ENCODE measurements at places on chromosomes 5 and 9. TPM values are rescaled to one million over a fixed set of nuclear protein-coding genes. Genes with fewer than 3 reads are reported as not detected.

The HINT2 gene
- 62.3 TPM for total RNA-seq

DNA sequence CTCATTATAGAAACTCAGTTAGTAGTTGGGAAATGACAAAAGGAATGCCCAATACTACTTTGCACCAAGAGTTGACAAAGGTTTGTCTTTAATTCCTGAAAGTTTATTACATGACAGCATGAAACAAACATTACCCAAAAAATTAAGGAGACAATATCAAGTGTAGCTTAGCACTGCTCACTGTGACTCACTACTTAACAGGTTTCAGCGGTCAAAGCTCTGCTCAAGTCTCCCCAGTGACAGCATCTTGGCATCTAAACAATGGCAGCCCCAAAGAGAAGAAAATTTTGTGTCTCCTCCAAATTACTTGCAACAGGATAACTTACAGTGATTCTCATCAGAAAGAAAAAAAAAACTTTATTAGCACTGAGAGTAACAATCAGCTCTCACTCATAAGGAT, 1030.2 kb downstream of the EFNA5 start:
- no peak for DNase-seq

DNA sequence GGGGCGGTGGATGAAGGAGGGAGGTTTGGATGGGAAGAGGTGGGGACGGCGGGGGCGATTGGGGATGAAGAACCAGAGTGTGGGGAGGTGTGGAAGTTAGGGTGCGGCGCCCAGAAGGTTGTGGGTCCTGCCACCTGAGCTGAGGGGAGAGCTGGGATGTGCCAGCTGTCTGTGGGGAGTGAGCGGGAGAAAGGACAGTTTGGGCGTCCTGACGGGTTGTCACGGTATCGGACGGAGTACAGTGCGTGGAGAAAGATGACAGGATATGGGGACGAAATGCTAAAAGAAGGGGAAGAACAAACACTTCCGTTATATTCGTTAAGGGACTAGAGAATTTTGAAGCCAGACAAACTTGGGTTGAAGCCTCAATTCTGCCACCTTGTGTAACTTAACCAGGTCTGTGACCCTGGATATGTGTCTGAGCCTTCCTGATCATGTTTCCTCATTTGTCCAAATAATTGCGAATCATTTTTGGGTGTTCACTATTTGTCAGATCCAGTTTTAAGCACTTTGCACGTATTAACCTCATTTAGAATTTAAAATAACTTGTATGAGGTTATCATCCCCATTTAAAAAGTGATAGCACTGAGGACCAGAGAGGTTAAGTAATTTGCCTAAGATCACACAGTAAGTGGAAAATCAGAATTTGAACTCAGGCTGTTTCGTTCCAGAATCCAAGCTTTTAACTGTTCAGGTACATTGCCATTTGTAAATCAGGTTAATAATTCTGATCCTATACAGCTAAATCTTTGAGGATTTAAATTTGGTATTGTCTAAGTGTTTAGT, 689 bp downstream of the CNTRL start:
- no peak for DNase-seq

DNA sequence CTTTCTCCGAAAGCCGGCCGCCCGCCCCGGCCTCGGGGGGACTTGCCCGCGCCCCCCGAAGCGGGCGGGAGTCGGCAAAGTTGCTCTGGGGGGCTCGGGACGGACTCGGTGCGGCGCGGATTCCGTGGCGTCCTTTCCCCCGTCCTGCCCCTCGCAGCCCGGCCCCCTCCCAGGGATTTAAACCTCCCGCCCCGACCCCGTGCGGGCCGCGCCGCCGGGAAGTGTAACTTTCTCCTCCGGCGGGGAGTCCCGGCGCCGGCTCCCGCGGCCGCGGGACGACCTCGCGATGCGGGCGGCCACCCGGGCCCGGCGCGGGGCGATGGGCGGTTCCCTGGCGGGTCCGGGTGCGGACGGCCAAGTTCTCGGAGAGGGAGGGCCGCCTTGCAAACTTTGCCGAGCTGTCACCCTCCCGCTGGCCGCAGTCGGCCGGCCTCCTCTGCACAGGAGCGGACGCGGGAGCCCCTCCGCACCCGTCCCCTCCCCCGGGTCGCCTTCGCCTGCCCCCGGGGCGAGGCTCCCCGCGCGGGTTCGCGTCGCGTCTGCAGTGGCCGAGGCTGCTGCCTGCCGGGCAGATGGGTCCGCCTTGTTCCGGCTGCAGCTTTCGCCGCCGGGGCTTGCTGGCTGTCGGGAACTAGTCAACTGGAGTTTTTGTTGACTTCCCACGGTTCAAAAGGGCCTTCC, 732 bp downstream of the PBX3 start:
- peak; percentile 76 for DNase-seq

DNA sequence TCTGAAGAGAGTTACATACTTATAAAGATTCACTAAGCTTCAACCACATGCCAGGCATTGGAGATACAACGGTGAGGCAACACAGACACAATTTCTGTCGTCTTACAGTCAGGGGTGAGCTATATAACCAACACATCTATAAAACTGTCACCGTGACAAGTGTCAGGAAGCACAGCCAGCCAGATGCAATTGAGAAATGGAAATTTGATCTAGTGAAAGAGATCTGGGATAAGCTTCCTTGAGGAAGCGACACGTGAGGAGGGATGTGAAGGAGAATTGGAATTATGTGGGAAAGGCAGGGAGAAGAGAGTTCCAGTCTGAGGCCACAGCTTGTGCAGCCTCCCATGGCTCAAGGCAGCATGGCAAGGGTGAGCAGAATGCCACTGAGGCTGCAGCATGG, 50.9 kb upstream of the ZNF354B start:
- no peak for DNase-seq

- DNase-seq, result no peak
These were observed 392.9 kb downstream of the RASEF start for GRCh38 chr9:82670000-82670399.

Measured in right lobe of liver (tissue), 6 donors.